ENCODE measurements at places on chromosomes 1 and 21.
A peak's percentile ranks its signal among the peaks of the same experiment; 100 is the strongest.

DNA sequence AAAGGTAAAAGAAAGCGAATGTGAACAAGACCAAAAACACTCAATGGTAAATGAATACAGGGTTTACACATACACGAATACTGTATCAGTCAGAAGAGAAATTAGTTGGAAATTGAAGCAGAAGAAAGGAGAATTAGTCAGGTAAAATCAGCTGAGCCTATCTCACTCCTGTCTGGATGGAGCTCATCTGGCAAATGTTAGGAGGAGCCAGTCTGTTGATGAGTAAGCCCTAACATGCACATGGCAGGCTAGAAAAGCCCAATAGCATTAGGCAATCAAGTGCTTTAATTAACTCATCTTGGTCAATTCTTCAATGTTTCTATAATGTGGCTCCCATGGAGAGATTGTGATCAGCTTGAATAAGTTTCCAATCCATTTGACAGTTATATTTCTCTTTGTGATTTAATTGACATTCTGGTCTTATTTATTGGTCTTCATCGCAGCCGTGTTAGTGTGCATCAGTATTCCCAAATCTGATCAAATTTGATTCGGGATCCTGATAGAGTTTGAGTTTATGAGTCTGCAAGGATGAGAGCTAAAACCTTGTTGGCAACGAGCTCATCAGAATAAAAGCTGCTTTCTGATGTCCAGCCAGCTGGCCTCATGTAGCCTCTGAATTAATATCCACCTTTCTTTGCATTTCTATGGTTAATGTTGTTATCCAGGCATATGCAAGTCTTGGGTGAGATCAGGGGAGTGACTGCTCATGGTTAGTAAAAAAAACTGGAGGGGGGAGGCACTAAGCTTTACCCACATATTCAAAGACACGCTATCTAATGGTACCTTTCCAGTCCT is 22.1 kb upstream of the KCNA10 start:
- no peak for DNase-seq

DNA sequence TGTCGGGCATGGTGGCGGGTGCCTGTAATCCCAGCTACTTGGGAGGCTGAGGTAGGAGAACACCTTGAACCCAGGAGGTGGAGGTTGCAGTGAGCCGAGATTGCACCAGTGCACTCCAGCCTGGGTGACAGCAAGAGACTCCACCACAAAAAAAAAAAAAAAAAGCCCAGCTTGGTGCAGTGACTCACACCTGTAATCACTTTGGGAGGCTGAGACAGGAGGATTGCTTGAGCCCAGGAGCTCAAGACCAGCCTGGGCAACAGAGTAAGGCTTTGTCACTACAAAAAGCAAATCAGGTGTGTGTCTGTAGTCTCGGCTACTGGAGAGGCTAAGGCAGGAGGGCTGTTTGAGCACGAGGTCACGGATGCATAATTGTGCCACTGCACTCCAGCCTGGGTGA is 5.0 kb upstream of the H6PD start:
- no peak for DNase-seq

DNA sequence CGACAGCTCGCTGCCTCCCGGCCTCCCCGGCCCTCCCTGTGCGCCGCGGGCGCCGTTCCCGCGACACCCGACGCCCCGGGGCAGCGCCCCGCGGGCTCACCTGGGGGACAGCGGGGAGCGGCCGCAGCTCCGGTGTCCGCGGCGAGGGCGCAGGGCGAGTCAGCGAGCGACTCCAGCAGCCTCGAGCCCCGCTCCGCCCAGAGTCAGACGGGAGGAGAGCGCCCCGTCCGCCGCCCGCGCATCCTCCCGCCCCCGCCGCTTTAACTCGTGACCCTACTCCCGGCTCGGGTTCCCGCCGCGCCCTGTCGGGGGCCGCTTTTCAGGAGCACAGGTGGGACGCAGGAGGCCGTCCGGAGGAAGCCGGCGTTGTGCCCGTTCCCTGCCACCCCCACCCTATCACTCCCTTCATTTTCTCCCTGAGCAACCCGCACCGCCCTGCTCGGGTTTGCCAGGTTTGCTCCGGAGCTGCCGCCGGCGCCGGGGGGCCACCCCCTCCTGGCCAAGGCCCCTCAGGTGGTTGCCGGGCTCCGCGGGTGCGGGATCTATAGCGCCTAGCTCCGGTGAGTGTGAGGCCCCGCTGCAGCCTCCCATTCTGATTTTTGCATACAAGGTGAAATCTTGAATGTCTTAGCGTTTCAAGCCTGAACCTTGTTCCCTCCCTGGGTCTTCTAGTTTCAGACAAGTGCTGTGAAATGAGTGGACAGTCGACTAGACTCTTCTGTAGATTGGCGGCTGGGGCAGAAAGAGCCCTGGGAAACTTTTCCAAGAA is at the start of gene MCOLN3:
Gene MCOLN3, minus strand, starts transcription at position 205 of the 769 bp plus-strand sequence. CDS start 3,140 bp downstream, outside the sequence.
- peak; percentile 77 for DNase-seq

- DNase-seq: no peak
These were observed 810.6 kb upstream of the ADGRL4 start for GRCh38 chr1:79817031-79817560.

- no peak for DNase-seq
These were observed 124.9 kb upstream of the TNFSF4 start for GRCh38 chr1:173332026-173332425.

GRCh38 chr1:86795316-86795715 is 90.9 kb downstream of the SH3GLB1 start:
- no peak for DNase-seq

DNA sequence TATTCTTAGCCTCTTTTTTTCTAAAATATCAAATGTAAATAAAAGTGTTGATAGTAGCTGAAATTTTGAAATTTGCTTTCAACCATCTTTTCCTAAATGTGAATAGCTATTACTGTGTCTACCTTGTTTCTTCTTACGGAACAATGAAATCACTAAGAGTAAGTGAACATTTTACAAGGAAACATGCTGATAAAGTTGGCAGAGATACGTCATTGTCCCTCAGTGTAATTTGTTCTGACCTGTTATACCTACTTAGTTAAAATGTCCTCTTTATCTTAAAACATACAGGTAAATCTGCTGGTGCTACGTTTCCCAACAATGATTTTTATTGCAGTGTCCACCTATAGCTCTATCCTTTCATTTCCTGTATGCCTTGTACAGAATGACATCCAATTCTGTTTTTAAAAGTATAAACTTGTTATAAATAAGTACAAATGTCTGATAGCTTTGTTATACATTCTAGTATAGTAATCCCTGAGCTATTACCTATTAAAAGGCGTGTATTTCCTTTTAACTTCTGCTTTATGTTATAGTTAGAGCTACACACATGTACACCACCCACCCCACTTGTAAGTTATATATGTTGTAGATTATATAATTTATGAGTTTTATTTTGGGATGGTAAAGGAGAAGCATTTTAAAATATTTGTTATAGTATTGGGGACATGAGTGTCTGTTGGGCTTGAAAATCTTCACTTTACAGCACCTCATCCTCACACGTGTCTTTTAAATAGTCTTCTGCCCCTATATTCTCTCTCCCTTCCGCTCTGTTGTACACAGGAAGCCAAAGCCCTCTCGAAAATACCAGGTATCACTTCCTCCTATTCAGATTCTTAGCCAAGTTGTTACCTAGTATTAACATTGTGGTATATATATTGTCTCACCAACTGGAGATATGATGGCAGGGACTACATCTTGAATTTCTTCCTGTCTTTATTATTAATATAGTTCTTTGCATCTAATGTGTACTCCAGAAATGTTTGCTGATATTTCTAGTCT is 25.2 kb downstream of the LAMC1 start:
- no peak for DNase-seq

- DNase-seq: no peak
These were observed 36.0 kb downstream of the SEC16B start for GRCh38 chr1:177933881-177934280.

DNA sequence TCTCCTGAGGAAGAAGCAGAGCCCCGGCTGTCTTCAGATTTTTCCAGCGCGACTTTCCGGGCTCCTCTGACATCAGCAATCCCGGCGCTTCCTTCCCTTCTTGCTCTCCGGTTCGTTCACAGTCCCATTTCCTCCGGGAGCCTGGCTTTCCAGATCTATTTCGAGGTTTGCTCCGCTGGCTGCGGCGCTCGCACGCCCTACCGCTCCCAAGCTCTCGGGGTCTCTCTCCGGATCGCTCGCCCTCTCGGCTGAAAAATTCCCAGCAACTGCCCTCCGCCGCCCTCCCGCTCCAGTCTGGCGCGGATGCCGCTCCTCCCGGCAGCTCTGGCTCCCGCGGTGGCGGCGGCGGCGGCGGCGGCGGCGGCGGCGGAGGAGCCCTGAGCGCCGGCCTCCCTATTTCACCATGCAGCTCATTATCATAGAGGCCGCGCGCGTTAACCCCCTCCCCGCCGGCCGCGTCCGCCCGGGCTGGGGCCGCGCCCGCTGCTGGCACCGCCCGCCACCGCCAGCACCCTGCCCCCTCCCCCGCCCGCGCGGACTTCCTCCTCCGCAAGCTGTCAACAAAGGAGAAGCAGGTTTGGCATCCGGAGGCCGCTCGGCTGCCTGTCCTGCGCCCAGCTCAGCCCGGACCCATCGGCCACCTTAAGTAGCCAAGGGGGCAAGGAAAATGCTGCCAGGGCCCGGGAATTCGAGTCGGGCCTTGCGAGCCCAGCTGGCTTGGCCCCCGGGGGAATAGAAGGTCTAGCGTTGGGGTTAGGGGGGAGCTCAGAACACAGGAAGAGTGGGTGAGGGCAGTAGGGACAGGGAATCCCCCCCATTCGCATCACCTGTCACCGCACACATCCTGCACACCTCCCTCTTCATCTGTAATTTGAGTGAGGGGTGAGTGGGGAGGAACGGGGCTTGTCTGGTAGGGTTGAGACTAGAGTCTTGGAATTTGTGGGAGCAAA is at the start of gene PLXNA2:
Gene PLXNA2, minus strand, starts transcription at position 418 of the 950 bp plus-strand sequence. CDS start 26,462 bp downstream, outside the sequence.
- DNase-seq: peak; percentile 91

DNA sequence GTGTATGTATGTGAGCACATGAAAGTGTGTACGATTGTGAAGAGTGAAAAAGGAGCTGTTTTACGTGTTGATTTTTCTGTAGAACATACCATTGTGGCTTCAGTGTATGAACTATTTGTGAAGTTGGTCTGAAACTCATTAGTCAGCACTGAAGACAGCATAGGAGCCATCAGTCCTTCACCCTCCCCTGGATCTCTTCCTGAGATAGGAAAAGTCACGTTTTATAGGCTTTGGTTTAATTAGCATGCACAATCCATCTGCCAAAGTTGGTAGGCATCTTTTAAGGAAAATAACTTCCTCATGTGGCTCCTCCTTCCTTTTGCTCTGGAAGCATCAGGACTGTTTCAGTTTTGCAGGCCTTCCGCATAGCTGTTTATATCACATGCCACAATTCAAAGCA is 1.4 kb upstream of the RABIF start:
- DNase-seq: no peak

GRCh38 chr1:207054491-207054890 is 1.4 kb downstream of the PFKFB2 start:
- no peak for DNase-seq

DNA sequence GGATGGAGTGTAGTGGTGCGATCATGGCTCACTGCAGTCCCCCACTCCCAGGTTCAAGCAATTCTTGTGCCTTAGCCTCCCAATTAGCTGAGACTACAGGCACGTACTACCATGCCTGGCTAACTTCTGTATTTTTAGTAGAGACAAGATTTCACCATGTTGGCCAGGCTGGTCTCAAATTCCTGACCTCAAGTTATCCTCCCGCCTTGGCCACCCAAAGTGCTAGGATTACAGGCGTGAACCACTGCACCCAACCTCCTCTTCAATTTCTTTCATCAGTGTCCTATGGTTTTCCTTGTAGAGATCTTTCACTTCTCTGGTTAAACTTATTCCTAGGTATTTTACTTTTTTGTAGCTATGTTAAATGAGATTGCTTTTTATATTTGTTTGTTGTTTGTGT is 10.7 kb upstream of the MAST2 start:
- DNase-seq: no peak

DNA sequence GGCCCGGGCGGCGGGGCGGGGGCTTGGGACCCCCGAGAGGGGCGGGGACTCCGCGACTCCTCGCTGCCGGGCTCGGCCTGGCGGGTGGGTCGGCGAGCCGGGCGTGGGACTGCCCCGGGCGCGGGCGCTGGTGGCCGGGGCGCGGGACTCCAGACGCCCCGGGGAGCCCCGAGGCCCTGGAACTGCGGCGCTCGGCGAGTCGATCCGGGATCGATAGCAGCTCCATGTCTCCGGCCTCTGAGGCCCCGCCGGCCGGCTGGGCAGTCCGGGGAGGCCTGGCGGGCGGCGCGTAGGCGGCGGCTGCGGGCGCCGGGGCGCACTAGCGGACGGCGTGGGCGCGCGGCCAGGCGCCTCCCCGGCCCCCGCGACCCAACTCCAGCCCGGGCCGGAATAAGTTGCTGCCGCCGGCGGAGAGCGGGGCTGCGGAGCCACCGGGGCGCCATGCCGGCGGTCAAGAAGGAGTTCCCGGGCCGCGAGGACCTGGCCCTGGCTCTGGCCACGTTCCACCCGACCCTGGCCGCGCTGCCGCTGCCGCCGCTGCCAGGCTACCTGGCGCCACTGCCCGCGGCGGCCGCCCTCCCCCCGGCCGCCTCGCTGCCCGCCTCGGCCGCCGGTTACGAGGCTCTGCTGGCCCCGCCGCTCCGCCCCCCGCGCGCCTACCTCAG is 400 bp downstream of the SAMD11 start:
- DNase-seq: no peak

- no peak for DNase-seq
These were observed 174.5 kb downstream of the DENND1B start for GRCh38 chr1:197600751-197601150.

DNA sequence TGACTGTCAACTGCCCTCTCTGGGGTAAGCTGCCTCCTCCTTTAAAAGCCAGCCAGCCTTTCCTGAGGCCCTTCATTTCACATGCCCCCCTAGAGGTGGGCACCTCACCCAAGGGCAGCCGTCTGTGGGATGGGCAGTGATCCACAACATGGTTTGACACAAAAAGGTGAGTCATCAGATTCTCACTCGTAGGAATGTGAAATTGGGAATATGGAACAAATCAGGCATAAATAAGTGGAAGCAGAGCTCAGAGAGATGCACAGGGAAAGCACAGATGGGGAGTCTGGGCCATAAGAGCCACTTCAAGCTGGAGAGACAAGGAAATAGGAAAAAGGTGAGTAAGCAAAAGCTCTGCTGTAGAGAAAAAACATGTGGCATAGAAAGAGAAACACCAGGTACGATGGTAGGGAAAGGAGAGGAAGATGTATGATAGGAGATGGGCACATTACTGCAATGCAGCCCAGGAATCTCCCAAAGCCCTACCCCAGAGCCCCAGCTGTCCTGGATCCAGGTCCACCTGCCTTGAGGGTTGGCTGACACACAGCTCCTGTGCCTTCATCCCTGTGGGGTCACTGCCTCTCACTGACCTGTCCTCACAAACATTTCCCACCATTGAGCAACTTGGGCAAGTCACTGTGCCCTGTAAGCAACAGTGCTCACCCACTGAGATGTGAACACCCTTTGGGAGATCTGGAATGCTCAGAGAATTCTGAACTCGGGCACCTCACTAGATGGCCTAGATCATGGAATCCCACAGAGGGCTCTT is 86.6 kb downstream of the ASTN1 start:
- no peak for DNase-seq
